ENCODE measurements at places on chromosomes 2 and 18.

- no peak for DNase-seq
Measured at GRCh38 chr2:53568469-53568868, 199.1 kb upstream of the CHAC2 start.

- DNase-seq, result no peak
Measured at GRCh38 chr2:80244905-80245584, 59.5 kb downstream of the LRRTM1 start.

DNA sequence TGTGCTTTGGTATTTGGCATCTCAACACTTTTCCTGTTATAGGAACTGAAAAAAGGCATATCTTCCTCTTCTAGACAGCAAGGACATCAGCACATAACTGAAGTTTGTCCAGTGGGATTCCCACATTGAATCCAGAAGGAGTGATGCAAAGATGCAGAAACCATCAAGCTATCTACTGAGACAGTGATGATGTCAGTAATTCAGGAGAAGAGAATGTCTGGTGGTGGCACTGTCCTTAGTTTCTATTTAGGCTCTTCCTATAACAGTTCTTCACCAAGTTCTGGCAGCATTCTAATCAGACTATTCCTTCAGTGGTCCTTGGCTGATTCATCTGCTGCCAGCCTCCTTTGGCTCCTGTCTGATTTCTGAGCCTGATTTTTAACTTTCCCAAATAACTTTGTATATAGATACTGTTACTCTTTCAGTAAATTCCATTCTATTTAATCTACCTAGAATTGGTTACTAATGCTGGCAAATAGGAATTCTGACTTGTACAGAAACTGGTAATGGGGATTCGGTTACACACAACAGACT lies 56.6 kb upstream of the AGPS start:
- DNase-seq, result no peak

DNA sequence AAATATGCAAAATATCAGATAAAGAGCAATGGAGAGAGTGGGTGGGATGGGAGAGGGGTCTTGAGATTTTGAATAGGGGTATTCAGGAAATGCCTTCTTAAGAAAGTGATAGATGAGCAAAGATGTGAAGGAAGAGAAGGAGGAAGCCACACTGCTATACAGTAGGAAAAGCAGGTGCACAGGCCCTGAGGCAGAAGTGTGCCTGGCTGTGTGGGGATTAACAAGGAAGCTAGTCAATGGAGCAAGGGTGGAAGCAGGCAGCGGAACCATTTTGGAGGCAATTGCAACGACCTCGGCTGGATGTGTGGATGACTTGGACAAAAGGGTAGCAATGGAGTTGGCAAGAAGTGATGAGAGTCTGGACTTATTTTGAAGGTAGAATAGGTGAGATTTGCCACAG lies 11.0 kb upstream of the CNGA3 start:
- DNase-seq, result peak; percentile 15

DNA sequence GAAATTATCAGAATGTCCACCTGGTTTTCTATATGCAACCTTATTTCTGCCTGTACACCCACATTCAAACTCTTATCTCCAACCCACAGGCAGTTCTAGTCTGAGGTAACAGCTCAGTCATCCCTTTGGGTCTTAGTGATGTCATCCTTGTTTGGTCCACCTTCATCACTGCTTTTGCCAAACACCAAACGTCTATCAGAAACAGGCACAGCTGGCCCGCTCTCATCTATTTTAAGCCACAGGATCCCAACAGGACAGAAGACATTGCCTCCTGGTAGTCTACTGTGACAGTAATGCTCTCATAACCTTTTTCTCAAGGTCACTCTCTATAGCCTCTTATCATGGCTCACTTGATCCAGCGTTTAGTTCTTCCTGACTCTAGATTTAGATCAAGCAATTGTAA lies 99.0 kb upstream of the CHAC2 start:
- DNase-seq, result no peak

GRCh38 chr2:109719871-109720270 lies 74.2 kb upstream of the RGPD5 start:
- no peak for DNase-seq

DNA sequence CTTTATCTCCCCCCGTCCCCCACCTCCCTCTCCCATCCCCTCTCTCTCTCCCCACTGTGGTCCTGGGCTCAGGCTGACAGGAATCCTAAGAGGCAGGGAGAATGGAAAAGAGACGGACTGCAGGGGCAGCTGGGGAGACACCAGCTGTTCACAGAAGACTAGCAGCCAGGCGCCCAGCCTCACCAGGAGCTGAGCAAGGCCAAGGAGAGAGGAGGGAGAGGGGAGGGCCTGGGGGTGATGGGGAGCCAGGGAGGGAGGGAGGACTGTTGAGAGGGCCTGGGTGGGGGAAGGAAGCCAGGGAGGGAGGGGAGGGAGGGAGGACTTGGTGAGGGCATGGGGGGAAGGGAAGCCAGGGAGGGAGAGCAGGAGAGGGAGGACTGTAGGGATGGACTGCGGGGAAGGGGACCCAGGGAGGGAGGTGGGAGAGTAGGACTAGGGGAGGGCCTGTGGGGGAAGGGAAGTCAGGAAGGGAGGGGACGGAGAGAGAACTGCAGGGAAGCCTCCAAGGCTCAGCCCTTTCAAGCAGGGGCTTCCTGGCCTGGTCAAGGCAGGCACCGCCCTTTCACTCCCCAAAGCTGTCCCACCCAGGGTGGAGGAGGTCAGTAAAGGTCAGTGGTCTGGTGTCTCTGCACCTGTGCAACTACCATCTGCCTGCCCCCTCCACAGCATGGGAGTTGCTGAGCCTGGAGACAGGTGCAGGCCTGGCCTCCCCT lies 517.7 kb upstream of the MYT1L start:
- no peak for DNase-seq

DNA sequence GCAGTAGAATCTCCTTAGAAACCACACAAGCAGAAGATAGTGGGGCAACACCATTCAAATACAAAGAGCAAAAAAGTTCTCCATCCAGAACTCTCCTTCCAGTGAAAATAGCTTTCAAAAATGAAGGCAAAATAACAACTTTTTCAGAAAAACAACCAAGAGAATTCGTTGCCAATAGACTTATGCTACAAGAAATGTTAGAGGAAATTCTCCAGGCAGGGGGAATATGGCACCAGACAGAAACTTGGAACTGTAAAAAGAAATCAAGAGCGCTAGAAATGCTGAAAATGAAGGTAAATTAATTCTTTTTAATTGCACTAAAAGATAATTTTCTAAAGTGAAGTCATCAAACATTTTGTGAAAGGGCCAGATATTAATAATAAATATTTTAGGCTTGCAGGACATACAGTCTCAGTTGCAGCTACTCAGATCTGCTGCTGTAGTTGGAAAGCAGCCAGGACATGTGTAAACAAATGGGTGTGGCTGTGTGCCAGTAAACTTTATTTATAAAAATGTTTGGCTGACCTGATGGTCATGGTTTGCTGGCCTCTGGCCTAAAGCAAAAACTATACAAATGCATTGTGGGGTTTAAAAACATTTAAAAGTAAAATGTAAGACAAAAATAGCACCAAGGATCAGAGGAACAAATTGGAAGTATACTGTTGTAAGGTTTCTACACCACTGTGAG lies 73.7 kb upstream of the TGFA start:
- no peak for DNase-seq

- peak; percentile 32 for DNase-seq
Measured at GRCh38 chr2:119517433-119517832, 6.8 kb downstream of the SCTR start.

GRCh38 chr2:219369447-219369861 lies 18.3 kb downstream of the DNPEP start:
- no peak for DNase-seq

DNA sequence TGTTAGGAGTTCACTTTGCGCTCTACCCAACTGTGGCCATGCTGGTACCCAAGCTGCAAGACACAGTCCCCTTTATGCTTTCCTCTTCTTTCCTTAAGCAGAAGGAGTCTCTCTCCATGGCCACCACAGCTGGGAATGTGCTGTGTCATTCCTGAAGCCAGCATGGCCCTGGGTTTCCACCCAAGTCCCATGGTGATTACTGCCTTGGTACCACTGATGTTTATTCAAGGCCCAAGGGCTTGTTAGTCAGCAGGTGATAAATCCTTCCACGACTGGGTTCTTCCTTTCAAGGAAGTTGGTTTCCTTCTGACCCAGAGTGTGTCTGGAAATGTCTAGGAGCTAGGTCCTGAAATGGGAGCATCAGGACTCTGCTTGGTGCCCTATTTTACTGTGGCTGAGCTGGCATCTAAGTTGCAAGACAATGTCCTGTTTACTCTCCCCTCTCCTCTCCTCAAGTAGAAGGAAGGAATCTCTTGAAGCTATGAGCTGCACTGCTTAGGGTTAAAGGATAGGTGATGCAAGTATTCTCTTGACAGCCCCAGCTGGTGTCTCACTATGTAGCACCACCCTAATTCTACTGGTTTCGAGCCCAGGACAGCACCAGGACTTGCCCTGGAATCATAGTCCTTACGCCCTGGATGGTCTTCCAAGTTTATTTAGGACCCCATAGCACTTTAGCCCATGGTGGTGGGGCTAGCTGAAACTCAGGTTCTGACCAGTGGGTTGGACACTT lies 18.7 kb upstream of the NUP35 start:
- DNase-seq, result no peak

- DNase-seq, result no peak
Measured at GRCh38 chr18:36108601-36109000, 20.5 kb downstream of the SLC39A6 start.

- no peak for DNase-seq
Measured at GRCh38 chr18:35730691-35731370, 149.3 kb downstream of the GALNT1 start.

- DNase-seq, result no peak
Measured at GRCh38 chr2:181235683-181236459, 221.3 kb upstream of the ITGA4 start.

DNA sequence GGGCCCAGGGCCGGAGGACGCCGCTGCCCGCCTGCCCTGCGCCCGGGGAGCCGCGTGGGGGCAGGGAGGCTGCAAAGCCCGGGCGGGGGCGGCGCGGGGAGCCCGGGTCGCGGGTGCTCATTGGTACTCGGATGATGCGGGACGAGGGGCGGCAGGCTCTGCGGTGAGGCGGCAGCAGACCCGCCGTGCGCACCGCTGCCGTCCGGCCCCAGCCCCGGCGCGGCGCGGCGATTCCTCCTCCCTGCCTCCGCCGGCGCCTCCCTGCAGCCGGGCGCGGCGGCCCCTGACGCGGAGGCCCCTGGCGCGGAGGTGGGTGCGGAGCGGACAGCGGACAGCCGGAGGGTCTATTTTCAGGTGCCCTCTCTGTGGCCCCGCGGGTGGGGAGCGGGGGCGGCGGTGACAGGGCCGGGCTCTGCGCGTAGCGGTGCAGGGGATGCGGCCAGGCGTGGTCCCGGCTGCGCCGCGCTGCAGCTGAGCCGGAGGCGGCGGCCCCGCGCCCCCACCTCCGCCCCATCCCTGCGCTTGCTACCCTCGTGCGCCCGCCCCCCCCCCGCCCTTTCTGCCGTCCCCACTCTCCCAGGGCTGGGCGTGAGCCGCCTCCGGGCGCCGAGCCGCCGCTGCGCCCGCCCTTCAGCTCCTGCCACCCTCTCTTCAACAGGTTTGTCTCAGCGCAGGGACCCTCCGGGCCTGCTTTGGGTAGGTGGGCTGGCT lies 640 bp downstream of the SPTBN1 start:
- DNase-seq, result peak; percentile 58

- no peak for DNase-seq
Measured at GRCh38 chr2:95041824-95042442, 16.4 kb downstream of the MAL start.

DNA sequence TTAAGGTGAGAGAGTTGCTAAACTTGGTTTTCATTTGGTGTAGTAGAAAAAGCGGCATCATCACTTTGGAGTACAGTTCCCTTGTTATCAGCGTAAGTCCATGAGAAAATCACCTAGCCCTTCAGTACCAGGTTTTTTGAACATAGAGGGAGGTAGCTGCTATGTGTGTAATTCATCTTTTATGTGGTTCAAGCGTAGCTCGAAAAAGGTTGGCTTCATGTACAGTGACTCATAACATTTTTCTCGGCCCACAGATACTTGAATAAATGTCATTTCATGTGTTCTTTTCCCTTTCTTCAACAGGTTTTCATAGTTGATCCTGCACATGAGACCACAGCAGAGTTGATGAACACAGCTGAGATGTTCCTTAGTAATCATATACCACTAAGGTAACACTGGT lies 43.6 kb downstream of the UGGT1 start:
- DNase-seq, result no peak

DNA sequence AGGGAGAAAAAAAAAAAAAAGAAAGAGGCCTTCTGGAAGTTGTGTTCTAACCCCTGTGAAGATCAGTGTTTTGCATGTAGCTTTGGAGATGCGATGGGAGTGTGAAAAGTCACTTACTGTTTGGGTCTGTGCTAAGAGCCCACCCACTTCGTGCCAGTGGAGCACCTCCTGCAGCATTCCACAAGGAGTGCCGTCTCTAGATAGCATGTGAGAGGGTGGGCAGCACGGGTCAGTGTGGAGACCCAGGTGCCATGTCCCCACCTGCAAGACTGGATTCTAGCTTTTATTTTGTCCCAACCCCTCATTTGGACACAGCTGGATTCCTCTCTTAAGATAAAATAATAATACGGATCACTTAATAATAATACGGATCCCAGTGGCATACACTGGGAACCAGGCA lies 12.5 kb upstream of the TMEM185B start:
- DNase-seq, result no peak

GRCh38 chr2:145273840-145274239 lies 753.9 kb upstream of the ZEB2 start:
- no peak for DNase-seq

GRCh38 chr2:187855689-187856088 lies 301.5 kb upstream of the TFPI start:
- DNase-seq, result no peak

DNA sequence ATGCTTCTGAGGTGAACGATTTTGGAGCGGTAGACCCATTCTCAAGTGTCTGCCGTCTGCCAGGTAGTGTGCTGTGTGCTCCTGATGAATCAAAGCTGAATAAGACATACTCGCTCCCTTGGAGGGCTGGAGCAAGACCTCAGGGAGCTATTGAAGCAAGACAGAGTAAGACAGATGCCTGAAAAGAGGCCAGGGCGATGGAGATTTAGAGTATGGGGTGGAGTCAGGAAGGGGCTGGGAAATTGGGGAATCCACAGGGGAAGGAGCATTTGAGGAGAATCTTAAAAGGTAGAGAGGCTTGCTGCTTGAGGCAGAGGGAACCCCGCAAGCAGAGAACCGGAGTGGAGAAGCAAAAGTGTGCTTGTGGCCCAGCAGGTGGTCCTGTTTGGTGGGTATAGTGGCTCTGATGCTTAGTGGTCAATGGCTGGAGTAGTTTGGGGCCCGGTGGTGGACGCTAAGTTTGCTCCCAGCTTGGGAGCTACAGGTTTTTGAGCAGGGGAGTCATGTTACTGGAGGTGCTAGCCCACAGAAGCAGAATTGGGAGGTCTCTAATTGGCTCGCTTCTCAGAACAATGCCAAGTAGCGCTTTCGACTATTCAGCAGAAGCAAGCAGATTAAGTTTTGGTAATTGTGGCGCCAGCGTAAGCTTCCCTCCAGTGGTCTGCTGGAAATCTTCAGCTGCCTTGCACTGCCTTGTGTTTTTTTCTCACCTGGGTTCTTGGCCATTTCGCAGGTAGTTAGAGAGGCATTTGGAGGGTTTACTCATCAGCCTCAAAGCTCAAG lies 2.0 kb downstream of the CNNM4 start:
- DNase-seq, result peak; percentile 43

GRCh38 chr2:200177971-200178911 lies 128.3 kb upstream of the SPATS2L start:
- DNase-seq, result no peak
